ENCODE measurements at places on chromosomes 5 and 9.

- DNase-seq: no peak
Measured at GRCh38 chr9:86662890-86663468, 284.3 kb downstream of the GAS1 start.

GRCh38 chr5:177194268-177194667, 60.7 kb downstream of the NSD1 start:
- peak; percentile 69 for DNase-seq

DNA sequence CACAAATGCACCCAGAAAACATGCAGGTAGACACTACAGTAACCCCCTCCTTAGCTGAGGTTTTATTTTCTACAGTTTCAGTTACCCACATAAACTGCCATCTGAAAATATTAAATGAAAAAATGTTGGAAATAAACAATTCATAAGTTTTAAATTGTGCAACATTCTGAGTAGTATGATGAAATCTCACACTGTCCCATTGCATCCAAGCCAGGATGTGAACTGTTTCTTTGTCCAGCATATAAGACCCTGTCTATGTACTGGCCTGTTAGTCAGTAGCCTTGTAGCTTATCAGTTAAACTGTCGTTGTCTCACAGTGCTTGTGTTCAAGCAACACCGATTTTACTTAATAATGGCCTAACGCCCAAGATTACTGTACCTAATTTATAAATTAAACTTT, 630.5 kb downstream of the ANXA1 start:
- DNase-seq: no peak

- no peak for DNase-seq
Measured at GRCh38 chr9:101421653-101422065, 13.9 kb downstream of the ALDOB start.

- DNase-seq: peak; percentile 42
Measured at GRCh38 chr5:32329395-32329834, 16.7 kb upstream of the MTMR12 start.
